ENCODE measurements at places on chromosomes 4 and X.
A peak's percentile ranks its signal among the peaks of the same experiment; 100 is the strongest.

DNA sequence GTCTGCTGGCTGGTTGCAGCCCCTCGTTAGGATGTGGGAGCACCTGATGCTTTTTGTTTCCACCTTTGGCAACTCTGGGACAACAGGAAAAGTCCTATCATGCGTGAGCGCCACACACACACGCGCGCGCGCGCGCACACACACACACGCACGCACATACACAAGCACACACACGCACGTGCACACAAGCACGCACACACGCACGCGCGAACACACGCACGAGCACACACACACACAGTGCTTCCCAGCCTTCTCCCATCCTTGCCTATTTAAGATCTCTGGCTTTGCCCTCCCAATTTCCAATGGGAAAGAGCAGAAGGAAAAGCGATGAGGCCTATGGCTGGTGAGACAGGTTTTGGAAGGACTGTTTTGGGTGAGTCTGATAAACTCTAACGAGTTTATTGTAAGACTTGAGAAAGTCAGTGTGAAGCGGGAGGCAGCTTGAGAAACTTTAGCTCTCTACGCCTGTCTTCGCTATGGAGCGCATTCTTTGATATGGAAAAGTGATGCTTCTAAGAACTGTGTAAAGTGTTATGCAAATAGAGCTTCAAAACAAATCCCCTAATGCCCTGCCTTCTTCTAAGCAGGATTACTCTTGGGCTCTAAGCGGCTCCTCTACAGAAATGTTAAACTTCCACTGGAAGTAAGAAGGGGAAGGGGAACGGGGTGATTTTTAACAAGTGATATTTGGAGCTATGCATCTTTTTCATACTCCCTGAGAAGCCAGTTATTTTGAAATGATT lies 11.8 kb downstream of the SUPT20HL1 start:
- DNase-seq = no peak

DNA sequence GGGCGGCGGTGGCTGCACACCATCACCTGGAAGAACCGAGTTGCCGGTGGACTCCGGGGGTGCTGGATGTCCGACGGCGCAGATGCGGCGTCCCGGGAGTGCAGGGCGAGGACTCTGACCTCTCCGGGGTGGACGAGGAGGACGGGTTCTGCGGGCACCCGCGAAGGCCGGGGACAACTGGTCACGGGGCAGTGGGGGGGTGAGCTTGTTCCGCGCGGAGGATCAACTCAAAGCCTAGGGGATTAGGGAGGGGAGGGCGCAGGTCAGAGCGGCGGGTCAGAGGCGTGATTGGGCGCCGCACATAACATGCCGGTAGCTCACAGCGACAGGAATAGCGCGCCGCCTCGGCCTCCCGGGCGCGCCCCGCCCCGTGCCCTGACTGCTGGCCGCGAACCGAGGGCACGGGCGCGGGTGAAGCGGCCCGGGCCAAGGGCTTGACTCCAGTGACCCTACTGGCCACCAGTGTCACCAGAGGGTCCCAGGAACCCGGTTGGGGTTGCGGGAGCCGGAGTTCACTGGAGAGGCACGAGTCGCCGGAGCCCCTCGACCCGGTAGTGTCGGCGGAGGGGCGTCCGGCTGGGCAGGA lies at the start of gene KLHL34:
Gene KLHL34 (minus strand): TSS at position 179 of the 586 bp plus-strand sequence. CDS start 542 bp downstream, outside the sequence.
- DNase-seq = no peak

DNA sequence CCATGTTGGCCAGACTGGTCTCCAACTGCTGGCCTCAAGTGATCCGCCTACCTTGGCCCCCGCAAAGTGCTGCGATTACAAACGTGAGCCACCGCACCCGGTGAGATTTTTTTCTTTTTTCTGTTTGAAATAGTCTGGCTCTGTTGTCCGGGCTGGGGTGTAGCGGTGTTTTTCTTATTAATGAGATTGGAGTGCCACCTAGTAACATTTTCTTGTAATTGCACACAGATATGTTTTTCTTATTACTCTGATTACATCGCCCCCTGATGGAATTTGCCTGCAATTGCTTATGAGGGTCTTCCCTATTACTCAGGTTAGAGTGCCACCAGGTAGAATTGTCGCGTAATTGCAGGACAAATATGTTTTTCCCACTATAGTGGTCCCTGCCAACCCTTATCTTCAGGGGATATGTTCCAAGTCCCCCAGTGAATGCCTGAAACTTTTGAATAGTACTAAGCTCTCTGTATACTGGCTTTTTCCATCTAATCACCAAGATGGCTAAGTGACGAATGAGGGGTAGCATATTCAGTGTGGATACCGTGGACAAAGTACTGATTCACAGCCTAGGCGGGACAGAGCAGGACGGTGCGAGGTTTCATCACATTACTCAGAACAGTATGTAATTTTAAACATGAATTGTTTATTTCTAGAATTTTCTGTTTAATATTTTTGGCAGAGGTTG lies 8.6 kb upstream of the PDHA1 start:
- no peak for DNase-seq

GRCh38 chr4:99447079-99447478 lies 11.9 kb upstream of the ADH7 start:
- peak; percentile 6 for DNase-seq

DNA sequence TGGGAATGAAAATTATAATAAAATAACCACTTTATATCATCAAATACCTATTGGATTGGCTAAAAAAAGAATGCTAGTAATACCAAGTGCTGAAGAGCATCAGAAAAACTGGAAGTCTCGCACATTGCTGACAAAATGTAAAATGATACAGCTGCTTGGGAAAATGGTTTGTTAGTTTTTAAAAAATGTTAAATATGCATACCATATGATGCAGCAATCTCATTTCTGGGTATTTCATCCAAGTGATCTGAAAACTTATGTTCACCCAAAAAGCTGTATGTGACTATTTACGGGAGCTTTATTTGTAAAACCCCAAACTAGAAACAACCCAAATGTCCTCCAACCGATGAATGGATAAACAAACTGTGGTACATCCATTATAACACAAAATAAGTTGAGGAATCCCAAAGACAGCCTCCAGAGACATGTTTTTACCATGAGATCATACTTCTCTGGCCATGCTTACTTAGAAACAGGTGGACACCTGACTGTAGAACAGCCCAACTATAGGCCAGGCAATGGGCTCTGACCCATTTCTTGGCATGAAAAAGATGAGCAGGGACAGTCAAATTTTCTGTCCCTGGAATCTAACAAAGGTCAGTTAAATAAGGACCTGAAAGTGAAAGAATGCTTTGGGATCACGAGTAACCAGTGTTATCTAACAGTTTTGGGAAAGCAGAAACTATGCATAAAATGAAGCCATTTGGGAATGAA lies 47.5 kb upstream of the FAM120C start:
- DNase-seq = no peak

DNA sequence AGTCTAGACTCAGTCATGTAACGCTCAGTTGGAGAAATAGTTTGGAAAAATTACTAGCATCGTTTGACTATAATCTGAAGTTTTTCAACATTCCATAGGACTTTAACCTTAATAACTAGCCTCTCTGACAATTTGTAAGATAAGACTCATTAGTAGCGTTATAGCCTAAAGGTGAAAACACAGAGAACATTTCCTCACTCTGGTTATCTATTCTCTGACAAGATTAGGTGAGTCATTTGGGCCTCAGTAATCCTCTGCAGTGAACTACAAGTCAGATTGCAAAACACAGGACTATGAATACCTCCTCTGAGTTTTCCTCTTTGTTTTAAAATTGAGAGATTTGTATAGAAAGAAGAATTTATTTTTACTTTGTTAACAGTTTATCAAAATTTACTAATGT lies 31.8 kb upstream of the PDLIM5 start:
- DNase-seq = peak; percentile 60

DNA sequence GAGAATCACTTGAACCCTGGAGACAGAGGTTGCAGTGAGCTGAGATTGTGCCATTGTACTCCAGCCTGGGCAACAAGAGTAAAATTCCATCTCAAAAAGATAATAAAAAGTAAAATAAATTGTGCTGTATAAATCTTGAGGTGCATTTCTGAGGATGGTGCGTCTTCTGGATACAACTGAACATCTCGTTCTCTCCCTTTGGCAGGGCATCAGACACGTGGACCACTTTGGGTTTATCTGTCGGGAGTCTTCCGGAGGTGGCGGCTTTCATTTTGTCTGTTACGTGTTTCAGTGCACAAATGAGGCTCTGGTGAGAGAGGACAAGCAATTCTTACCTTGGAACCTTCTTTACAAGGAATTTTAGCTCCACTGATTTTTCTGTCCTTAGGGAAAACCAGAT lies 60.2 kb downstream of the PTTG2 start:
- no peak for DNase-seq

- no peak for DNase-seq
Measured at GRCh38 chrX:71111921-71112431, 599 bp upstream of the IL2RG start.

DNA sequence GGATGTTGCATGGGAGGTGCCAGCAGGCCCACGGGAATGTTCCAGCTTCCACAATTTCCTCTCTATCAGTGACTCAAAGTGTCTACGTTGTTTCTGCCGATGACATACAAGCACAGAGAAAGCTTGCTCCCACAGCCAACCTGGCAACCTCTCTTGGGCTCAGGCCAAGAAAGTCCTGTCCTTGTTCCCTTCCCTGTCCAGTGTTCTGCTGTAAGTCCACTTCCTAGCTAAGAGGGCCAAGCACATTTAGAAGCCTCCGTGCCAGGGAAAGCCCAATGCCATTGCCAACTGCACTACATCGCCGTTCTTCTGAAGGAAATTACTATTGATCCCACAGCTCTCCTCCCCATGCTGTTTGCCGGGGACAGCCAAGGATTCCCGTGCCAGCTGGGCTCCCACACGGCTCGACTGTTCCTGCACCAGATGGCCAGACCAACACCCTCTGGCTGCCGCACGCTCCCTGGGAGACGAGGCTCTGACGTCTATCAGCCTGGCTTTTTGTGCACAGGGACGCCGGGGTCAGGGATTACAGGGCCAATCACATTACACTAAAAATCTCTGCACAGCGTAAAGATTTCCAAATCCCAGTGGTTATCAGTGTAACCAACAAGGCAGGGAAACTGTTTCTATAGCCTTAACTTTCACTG lies 284.0 kb downstream of the BCOR start:
- DNase-seq = no peak

DNA sequence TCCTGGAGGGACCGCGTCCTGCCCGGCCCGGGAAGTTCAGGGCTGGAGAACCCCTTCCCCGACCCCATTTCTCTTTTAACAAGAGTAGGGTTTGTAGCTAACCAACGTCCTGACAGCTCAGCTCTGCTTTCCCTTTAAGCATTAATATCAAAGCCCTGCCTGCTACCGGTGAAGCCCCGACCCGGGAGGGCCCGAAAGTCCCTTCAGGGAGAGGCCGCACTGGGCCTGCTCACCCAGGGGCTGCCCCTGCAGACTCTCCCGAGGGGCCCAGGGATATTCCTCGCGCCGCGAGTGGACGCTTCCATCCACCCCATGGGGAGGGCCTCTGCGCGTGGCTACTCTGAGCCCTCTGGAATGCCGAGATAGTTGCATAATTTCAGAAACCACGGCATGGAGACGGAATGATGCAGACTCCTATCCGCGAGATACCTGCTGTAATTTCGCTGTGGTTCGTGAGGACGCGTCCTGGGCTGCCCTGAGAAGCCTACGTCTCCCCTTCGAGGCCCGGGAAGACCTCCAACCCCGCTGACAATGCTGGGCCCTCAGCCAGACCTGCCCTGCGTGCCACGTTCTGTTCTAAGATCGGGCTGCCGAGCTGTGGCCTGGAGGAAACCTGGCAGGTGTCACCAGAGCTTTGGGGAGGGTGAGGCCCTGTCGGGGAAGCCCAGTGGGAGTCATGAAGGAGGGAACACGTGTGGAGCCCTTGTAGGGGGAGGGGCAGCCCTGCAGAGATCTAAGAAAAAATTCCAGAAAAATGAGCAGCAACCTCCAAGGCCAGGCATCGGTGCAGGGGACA lies 999 bp upstream of the CTBP1 start:
- DNase-seq = no peak

- DNase-seq = no peak
Measured at GRCh38 chrX:130680164-130681035, 222.6 kb downstream of the ENOX2 start.

Data from LoVo (cell line).